ENCODE measurements at places on chromosomes 7 and 10. TPM values are rescaled to one million over a fixed set of nuclear protein-coding genes. Genes with fewer than 3 reads are reported as not detected.

- DNase-seq, result no peak
Observed at GRCh38 chr7:71323726-71324125, 191.8 kb downstream of the GALNT17 start.

DNA sequence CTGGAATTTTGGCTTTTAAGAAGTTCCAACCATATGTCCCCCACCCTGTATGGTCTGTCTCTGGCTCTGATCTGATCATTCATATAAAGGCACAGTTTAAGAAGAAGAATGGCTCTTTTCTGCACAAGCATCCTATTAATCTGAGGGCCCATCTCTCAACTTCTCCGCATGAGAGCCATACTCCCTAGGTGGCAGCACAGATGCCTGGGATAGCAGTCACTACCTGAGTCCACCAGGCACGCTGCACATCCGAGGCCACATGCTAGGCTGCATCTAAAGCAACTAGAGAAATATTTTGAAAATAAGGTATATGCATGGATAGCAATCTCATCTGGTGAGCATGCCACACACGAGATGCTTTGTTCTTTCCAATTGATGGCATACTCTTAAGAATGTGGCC is 565.5 kb downstream of the PARD3 start:
- no peak for DNase-seq

DNA sequence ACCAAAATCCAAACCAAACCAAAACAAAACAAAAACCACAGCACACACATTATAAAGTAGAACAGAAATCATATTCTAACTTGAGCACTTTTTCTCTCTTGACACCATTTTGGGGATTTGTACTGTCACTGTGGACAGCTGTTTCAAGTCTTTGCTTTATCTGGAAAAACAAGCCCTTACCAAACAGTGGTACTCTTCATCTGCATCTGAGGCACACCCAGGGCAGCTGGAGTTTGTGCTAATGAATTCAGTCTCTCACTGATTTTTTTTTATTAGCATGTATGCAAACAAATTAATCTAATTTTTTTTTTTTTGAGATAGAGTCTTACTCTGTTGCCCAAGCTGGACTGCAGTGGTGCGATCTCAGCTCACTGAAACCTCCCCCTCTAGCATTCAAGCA is 171.4 kb downstream of the RAPGEF5 start:
- no peak for DNase-seq

DNA sequence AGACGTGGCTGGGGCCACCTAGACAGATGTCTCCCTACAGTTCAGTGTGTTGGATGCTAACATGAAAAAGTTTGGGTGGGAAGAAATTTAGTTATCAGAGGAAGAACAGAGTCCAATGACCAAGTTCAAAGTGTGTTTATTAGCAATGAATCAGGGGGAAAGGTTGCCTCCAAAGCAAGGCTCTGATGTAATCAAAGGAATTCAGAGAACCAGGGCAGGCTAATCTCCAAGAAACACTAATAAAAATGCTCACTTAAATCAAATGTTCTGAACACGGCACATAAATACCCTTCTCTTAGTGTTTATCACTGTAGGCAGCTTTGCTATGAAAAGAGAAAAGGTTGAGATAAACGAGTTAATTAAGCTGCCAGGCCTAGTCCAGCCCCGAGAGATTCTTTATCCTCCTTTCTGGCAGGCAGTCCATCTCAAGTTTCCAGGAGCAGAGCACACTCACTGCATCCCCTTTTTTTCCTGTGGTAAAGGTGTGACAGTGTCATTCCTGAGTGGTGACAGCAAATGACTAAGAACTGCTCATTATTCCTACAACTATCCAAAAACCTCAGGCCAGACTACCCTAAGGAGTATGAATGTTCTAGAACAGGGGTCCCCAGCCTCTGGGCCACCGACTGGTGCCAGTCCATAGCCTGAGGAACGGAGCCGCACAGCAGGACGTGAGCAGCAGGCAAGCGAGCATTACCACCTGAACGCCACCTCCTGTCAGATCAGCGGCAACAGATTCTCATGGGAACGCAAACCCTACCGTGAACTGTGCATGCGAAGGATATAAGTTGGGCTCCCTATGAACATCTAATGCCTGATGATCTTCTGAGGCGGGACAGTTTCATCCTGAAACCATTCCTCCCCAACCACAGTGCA is 66.9 kb upstream of the FHIP2A start:
- DNase-seq, result no peak

DNA sequence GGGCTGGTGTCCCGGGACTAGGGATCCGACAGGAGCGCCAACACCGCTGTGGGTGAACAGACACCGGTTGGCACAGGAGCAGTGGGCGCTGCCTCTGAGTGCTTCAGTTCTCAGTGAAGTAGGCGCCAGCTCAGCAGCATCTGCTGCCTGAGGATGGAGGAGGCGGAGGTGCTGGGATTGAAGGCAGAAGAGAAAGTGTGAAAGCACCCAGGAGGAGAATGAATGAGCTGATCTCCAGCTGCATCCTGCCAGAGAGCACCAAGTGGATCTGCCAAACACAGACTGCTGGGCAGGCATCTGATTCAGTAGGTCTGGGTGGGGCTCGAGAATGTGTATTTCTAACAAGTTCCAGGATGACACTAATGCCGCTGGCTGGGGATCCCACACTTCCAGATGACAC is 74.5 kb downstream of the LANCL2 start:
- no peak for DNase-seq

GRCh38 chr10:3782146-3782450 is 2.9 kb downstream of the KLF6 start:
- peak; percentile 46 for DNase-seq

Gene SPDYE5
- not detected for total RNA-seq

Gene SVOPL
- not detected for total RNA-seq

Gene AKR1D1
- total RNA-seq, result not detected

Gene DNAH11
- total RNA-seq, result 2.0 TPM

Gene EPO
- total RNA-seq, result 0.14 TPM

Gene CRHR2
- total RNA-seq, result not detected

Measured in activated T-helper 2 cell treated with anti-CD3 and anti-CD28 coated beads, Interferon-gamma antibody, Interleukin-2, Interleukin-4, amounts not matched to agents 10 μg/mL and 5 μg/mL and 100 μg/mL, durations not matched to agents 14 hours and 24 hours and 36 hours (primary cell).